ENCODE measurements at places on chromosomes 16 and 17.
A peak's percentile ranks its signal among the peaks of the same experiment; 100 is the strongest.

- DNase-seq, result no peak
These were observed 3.2 kb downstream of the SNTB2 start for GRCh38 chr16:69190046-69190588.

GRCh38 chr17:56502120-56502654, 91.3 kb upstream of the NOG start:
- no peak for DNase-seq

DNA sequence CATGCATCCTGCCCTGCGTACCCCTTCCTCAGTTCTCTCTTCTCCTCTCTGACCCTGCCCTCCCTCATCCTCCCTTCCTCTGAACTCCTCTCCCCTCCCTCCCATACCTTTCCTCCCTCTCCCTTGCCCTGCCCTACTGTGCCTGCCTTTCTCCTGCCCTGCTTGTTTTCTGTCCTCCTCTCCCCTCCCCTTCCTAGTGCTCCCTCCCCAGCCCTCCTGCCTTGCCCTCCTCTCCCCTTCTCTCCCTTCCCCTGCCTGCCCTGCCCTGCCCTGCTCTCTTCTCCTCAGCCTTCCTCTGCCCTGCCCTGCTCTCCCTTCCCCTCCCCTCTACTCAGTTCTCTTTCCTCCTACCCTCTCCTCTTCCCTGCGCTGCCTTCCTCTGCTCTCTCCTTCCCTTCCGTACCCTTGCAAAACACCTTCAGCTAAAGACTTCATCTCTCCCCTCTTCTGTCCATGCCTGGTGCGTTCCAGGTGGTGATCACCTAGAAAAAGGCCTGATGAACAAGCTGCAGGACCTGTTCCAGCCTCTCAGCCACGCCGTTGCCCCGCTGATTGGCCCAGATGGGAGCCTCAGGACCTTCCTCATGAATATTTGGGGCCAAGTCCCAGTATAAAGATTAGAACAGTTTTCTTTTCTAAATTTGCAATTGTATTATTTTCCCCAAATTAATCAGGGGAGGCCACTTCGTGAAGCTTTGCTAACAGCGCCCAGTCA, 290.5 kb downstream of the CPPED1 start:
- DNase-seq, result no peak

DNA sequence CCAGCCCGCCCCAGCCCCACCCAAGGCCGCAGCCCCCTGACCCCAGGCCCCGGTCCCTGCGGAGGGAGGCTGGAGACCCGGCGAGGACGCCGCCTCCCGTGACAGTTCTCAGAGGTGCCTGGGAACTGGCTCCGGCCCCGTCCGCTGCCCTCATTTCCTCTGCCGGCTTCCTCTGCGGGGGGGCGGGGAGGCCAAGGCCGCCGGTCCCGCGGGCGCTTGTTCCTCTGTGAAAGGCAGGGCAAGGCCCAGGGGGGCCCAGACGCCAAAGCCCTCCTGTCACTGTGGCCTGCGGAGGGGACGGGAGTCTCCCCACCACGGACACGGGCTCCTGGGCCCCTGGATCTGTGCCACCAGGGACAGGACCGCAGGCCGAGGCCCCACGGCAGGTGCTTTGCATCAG, 5.0 kb upstream of the PVALEF start:
- DNase-seq, result no peak

DNA sequence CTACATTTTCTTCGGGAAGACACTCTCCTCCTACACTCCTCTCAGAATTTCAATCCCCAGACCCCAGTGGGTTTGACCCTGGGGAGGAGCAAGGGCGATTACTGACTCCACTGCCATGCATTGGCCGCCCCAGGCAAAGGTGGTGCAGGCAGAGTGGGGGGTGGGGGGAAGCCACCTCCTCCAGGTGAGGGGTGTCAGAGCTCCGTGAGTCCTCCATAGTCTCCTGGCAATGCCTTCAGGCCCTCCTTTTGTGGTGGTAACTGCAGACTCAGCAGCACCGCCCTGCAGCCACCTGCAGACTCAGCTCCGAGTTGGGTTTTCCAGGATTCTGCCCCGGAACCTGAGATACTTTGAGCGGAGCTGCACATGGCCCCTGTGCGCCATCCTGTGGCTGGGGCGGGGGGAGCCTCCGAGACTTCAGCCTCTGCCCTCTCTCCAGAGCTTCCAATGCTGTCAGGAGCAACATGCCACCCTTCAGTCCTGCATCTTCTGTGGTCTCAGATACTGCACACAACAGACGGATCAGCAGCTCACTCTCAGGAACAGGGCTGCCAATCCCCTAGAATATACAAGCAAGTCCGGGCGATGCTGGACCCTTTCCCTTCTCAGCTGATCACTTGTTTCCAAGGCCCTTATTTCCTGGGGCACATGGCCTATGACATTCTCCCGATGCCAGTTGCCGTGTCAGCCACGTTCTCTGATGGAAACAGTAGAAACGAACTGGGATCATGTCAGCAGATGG, 2.4 kb upstream of the SLC47A2 start:
- DNase-seq, result no peak

- DNase-seq, result no peak
These were observed 73.2 kb downstream of the RMI2 start for GRCh38 chr16:11418506-11418905.

- DNase-seq, result no peak
These were observed 32.4 kb upstream of the NOL11 start for GRCh38 chr17:67685351-67685750.

DNA sequence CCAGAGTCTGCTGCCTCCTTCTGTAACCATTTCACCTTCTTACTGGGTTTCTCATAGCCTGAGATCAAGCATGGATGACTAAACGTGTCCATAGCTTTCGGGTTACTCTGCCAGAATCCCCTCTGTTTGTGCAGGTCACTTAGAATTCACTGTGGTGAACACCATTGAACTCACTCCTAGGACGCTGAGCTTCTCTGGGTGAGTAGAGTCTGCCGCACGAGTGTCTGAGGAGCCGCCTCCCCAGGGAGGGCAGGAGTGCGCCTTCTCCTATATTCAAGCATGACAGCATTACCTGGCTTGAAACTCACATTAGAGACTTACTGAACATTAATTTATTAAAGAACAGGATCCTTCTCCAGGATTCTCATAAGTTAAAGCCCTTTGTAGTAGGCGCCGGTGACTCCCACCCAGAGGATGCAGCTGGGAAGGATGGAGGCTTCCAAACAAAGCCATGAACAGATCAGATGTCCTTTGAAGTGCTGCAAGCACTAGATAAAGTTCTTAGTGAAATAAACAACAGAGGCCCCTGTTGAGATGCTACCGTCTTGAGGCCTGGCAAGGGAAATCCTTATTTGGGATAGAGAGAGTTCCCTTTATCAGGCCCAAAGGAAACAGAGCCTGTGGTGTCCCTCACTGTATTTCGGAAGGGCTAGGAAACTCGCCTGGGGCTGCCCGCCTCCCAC, 144.6 kb upstream of the PLCG2 start:
- DNase-seq, result no peak

- DNase-seq, result no peak
These were observed 29.2 kb downstream of the KANSL1 start for GRCh38 chr17:46163929-46164594.

DNA sequence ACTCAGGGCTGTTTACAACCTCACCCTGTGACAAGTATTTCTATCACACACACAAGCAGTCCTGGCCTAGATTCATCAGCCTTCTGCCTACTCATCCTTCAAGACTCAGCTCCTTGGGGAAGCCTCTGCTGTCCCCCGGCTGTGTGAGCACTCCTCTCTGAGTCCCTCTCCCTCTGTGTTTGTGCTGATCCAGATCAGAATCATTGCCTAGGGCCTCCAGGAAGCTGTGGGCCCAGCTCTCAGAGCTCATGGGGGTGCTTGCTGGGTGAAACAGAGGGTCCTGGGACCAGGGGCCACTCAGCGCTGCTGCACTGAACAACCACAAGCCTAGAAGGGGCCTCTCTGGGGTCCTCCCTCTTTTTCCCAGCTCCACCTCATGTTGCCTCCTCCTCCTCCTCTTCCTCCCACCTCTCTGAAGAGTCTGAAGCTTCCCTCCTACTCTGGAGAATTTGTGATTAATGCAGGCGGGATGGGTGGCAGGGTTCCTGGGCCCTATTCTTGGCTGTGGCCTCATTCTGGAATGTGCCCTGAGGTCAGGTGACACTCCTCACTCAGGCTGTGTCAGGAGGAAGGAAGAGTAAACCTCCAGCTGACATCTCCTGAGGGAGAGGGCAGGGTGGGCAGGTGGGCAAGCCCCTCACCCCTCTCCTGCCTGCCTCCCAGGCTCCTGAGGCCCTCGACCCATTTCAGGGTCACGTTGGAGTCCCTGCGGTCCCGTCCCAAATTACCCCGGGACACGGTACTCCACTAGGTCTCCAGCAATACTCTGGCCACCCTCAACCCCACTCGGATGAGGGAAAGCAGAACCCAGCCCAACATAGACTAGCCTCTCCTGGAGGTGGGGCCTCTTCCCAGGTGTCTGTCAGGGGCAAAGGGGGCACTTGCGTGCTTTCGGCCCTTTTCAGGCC, 10.1 kb downstream of the WFIKKN2 start:
- no peak for DNase-seq

- no peak for DNase-seq
These were observed 65.0 kb downstream of the CBLN1 start for GRCh38 chr16:49216593-49216992.

- DNase-seq, result no peak
These were observed 581.0 kb downstream of the KCNJ18 start for GRCh38 chr17:22273308-22273707.

- DNase-seq, result no peak
These were observed 183.6 kb upstream of the CDH11 start for GRCh38 chr16:65305266-65305959.

GRCh38 chr16:23920899-23921298, 85.1 kb downstream of the PRKCB start:
- DNase-seq, result no peak

- DNase-seq, result no peak
These were observed 41.5 kb downstream of the TK2 start for GRCh38 chr16:66508248-66508913.

DNA sequence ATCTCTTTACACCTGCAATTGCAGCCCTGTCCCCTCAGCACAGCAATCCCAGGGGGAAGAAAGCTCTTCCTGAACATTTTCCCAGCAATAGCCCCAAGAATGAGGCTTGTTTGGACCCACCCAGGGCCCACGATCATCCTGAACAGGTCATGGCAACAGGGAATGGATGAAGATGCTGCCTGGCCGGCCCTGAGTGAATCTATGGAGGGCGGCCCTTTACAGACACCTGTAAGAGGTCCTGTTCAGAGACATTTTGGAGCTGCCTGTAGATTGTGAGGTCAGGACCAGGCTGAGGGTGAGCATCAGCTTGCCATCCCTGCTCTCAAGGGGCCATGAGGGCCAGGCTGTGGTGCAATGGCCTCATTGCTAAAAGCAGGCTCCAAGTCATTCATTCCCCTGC, 69.1 kb downstream of the COG7 start:
- DNase-seq, result no peak

DNA sequence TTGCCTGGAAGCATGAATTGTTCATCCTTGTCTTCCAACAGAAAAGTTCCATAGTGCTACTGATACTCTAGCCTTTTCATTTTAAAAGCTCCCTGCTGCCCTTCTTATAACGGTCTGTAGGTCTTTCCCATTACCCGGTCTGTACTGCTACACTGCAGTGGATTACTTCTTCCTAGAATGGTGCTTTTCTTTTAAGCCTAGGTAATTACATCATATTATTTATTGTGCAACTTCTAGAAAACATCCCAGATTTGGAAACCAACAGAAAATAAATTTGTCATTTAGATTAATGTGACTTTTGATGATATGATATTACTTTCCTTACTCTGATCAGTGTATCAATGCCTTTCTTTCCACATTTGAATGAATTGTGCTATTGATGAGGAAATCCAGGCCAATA, 199.4 kb downstream of the TANC2 start:
- no peak for DNase-seq

GRCh38 chr17:40547079-40547784, 18.0 kb downstream of the CCR7 start:
- DNase-seq, result peak; percentile 71

GRCh38 chr16:89931305-89931896, 8.3 kb downstream of the TUBB3 start:
- DNase-seq, result no peak

DNA sequence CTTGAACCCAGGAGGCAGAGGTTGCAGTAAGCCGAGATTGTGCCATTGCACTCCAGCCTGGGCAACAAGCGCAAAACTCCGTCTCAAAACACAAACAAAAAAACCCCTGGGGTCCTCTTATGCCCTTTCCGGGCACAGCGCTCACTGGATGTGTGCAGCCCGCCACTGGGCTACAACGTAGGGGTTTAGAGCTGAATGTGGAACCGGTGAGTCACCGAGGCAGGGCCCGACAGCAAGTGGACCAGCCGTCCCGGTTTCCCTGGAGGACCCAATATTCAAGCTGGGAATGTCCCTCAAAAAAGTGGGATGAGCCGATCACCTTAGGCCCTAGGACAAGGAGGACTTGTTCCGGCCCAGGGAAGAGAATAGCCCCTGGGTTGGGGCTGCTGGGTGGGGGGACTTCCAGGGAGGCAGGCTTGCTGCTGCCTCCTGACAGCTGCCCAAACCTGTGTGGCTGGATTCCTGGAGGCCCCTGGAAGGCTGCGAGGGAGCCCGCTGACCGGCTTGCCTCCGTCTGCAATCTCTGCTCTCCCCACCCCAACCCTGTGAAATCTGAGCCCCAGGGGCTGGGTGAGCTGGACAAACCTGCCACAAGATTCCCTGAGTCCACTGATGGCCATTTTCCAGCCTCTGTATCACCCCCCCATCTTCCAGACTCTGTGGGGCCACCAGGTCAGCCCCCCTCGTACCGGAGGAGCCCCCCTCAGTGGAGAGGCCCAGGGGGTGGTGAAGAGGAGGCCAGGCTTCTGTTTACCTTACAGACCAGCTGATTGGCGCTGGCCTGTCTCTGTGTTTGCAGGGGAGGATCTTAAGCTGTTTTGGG, 2.9 kb upstream of the CLDN9 start:
- DNase-seq, result no peak

GRCh38 chr17:20774472-20775135, 195.1 kb downstream of the CDRT15L2 start:
- DNase-seq, result no peak

- DNase-seq, result no peak
These were observed 20.9 kb downstream of the KLHDC4 start for GRCh38 chr16:87744750-87745514.

- DNase-seq, result peak; percentile 30
These were observed 259.0 kb downstream of the XYLT1 start for GRCh38 chr16:17211797-17212196.

All from CD4-positive, alpha-beta T cell (primary cell).